ENCODE measurements at places on chromosomes 4 and X.

DNA sequence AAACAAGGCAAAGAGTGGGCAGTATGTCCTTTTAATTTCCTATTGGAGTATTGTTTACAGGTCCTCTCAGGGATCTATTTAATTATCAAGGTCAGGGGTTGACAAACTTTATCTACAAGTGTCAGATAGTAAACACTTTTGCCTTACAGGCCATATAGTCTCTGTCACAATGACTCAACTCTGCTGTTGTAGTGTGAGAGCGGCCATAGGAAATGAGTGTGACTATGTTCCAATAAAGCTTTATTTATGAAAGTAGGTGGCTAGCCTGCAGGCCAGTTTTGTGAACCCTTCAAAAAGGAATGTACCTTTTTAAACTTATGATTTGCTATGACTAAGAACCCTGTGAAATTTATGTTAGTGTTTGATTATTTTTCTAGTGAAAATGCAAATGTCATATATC, 156.1 kb downstream of the GPAT3 start:
- DNase-seq = no peak

GRCh38 chr4:102843273-102843672, 15.9 kb upstream of the UBE2D3 start:
- DNase-seq = no peak

DNA sequence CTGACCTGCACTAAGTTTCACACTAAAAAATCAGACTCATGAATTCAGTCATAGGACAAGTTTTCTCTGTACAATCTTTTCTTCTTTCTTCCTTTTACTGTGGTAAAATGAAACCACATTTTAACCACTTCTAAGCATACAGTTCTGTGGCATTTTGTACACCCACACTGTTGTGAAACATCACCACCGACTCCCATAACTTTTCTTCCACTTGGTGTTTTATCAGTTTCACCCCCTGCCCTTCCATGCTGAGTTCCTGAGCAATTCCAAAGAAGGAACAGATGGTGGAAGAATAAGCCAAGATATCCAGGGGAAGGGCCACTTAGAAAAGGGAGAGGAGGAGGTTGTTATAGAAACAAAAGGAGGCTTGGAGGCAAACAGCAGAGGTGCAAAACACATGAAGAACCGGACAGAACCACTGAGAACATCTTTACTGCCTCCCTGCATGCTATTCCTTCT, 22.6 kb downstream of the SLC25A4 start:
- DNase-seq = no peak

DNA sequence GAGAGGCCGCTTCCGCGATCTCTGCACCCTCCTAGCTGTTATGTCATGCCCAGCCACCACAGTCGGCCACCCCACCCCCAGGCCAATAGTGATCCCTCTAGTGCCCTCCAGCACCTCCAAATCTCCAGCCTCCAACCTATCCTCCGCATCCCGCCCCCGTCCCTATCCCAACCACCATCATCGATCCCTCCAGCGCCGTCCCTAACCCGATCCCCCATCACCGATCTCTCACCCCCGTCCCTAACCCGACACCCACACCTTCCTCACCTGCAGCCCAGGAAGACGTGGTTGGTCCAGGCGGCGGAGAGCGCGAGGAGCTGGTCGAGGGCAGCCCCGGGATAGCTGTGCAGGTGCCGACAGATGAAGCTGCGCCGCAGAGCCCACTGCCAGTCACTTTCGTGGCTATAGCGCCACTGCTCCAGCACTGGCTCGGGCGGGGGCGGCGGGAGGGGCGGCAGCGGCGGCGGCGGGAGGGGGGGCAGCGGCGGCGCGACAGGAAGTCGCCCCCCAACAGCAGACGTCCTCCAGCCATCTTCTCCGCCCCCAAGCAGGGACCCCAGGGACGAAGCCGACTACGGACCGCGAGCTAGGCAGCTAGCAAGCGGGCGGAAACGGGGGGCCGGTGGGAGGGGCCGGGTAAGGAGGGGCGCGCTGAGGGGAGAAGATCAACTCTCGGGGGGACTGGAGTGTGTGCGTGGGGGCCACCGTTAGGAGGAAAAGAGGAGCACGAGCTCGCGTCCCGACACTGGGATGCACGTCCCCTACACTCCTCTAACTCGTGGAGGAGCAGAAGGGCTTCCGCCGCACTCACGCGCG, 552 bp downstream of the NKRF start:
- peak; percentile 3 for DNase-seq

- no peak for DNase-seq
Measured at GRCh38 chr4:23911675-23912455, 22.0 kb upstream of the PPARGC1A start.

- DNase-seq = no peak
Measured at GRCh38 chr4:100738196-100739165, 220.7 kb upstream of the EMCN start.

GRCh38 chr4:182741914-182742313, 175.3 kb downstream of the DCTD start:
- DNase-seq = no peak

DNA sequence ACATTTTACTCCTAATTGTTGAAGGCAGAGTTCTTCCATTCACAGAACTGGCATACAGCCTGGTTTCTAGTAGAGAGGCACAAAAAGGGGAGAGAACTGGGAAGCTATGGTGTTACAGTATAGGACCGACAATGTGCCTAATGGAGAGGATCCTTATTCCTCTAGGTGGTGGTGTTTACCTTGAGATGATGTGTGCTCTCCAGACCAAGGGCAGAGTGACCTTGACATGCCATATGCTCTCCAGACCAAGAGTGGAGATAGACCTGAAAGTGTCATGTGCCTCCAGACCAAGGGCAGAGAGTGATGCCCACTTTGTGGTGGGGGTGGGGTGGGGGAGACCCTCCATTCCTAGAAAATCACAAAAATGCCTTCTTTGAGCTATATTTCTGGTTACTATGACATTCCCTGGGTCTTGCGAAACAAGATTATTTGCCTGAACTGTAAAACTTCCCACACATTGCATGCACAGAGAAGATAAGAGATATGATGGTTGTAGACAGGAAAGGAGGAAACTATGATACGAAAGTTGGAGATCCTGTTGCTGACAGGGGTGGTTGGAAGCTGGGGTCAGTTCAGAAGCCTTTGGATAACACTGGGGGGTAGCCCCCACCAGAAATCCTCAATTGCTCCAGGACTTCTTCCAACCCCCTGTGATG, 119.7 kb downstream of the TEX13C start:
- DNase-seq = no peak

DNA sequence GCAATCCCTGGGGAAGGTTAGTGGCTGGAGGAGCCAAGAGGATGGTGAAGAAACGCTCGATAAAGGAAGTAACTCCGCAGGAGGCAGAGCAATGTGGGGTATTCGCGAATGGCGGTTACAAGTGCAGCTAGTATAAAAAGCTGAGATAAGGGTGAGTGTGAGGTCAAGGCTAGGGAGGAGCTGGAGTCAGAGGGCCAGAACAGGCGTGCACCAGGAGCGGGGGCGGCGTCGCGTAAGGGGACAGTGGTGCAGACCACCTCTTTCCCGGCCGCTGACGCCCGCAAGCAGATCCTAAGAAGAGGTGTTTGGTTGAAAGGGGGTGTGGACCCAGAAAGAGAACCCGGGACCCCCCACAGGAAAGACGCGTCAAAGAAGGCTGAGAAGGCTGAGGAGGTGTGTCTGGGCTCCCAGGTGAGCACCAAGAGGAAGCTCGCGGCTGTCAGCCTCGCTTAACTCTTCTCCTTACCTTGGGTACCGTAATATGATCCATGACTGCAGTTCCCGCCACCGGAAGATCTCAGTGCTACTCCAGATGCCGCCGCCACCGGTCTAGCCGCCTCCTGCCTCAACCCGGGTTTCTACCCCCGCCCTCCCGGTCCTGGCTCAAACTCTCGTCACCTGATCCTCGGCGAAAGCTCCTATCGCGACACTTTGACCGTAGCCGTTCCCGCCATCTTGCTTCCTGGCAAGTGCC, at the start of gene MTMR8:
Gene MTMR8 (minus strand): TSS at position 579 of the 694 bp plus-strand sequence. CDS start 89 bp downstream, at position 490.
- peak; percentile 67 for DNase-seq

DNA sequence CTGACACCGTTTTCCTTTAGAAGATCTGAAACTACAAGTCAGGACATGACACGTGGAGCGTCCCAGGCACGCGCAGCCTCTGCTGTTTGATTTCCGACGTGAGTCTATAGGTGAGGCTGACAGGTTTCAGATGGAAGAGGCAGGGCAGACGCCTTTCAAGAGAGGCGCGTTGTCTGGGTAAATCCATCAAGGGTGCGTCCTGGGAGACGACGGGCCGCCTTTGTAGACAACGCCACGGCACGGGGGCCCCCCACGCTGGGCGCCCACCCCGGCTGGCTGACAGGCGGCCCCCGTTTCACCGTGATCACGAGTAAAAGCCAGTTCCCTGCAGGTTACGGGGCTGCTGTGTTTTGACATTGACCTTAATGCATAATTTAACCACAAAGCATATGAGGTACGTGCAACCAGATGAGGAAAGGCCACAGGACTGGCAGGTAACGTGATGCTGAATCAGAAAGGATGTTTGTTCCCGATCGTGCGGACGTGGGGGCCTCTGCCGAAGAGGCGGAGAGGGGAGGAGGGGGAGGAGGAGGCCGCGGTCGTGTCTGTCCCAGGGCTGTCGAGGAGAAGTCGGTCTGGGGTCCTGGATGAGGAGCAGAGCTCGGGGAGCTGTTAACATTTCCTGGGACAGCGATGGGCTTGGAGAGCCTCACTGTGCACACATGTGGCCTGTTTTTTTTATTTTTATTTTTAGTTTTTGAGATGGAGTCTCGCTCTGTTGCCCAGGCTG, 51.1 kb upstream of the PPP2R3B start:
- no peak for DNase-seq

DNA sequence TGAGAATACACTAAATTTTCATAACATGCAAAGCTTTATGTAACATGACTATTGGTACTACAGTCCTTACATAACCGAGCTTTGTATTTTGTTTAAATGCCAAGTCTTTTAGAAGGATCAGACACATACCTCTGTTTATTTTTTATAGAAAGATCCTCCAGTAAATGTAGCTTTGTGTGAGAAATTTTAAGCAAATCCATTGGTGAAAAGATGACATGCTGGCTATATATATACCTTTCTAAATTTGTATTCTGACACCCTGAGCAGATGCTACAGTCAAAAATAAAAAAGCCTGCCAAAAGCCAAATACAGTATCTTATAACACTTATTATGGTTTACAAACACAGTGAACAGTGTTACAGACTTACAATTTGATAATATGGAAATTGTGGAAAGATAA, at the start of gene YIPF7:
Gene YIPF7 (minus strand): TSS at position 201 of the 400 bp plus-strand sequence. CDS start 1,525 bp downstream, outside the sequence.
- no peak for DNase-seq

GRCh38 chrX:53939127-53939526, 105.1 kb downstream of the PHF8 start:
- DNase-seq = no peak

- peak; percentile 28 for DNase-seq
Measured at GRCh38 chr4:158624889-158625478, 46.7 kb downstream of the C4orf46 start.

DNA sequence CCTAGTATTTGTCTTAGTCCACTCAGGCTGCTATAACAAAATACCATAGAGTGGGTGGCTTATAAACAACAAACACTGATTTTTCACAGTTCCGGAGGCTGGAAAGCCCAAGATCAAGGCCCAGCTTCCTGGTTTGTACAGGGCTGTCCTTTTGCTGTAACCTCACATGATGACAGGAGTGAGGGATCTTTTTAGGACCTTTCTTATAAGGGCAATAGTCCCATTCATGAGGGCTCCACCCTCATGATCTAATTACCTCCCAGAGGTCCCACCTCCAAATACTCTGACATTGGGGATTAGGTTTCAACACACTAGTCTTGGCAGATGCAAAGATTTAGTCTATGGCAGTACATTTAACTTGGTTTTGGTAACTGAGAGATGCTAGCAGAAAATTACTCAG, 20.9 kb downstream of the GPAT3 start:
- DNase-seq = no peak

DNA sequence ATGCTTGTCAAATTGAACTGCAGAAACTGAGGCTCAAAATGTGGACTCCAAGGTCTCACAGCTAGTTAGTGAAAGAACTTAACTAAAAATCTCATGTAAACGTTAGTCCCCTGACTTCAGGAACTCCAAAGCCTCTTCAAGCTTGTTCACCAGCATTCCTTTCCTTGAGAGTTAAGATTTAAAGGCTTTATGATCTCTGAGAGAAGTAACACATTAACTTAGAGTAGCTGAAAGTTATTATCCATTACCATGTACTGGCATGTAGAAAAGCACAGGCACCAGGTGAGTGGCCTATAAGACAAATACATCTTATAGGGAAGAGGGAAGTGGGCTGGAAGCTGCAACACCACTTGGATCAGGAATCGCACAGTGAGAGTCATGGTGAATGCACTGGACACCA, 15.3 kb downstream of the PARM1 start:
- DNase-seq = no peak

DNA sequence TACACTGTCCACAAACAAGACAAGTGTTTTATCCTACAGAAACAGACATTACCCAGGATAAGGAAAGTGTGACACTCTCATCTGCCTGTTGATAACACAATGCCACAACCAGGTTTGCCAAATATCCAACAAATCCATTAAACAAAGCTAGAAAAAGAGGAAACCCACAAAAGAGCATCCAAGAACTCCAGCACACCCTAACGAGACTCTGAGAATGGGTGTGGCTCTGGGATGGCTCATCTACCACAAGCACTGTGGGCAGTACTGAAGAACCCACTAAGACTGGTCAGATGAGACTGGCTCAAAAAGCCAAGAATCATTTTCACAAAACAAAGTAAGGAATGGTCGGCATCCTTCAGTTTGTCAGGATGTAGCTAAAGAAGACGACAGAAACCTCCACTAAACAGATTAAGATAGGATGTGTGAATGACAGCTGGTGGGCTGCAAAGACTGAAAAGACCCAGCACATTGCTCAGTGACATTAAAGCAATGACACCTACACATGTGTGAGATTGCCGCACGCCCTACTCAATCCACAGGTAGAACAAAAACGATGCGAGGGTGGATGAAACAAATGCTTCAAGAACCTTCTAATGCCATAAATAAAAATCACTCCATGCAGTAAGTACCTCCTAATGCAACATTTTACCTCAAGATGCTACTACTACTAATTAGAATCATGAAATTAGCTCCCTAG, 14.7 kb downstream of the ATP8A1 start:
- DNase-seq = no peak

GRCh38 chr4:181345931-181346330, 897.3 kb upstream of the TENM3 start:
- DNase-seq = no peak

DNA sequence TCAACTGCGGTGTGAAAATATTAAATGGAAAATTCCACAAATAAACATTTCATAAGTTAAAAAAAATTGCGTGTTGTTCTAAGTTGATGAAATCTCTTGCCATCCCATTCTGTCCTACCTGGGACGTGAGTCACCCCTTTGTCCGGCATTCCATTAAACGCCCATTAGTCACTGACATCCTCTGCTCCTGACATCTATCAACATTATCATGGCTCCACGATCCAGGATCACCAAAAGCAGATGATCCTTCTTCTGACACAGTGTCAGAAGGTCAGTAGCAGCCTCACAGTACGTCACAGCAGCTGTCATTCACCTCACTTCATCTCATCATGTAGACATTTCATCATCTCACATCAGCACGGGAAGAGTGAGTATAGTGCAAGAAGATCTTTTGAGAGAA, 125.7 kb downstream of the ZNF827 start:
- DNase-seq = no peak

- DNase-seq = no peak
Measured at GRCh38 chrX:71067089-71067488, 1.0 kb downstream of the SNX12 start.

All from endothelial cell (in vitro differentiated cells).